ENCODE measurements at places on chromosomes 2 and 18.
A peak's percentile ranks its signal among the peaks of the same experiment; 100 is the strongest.

DNA sequence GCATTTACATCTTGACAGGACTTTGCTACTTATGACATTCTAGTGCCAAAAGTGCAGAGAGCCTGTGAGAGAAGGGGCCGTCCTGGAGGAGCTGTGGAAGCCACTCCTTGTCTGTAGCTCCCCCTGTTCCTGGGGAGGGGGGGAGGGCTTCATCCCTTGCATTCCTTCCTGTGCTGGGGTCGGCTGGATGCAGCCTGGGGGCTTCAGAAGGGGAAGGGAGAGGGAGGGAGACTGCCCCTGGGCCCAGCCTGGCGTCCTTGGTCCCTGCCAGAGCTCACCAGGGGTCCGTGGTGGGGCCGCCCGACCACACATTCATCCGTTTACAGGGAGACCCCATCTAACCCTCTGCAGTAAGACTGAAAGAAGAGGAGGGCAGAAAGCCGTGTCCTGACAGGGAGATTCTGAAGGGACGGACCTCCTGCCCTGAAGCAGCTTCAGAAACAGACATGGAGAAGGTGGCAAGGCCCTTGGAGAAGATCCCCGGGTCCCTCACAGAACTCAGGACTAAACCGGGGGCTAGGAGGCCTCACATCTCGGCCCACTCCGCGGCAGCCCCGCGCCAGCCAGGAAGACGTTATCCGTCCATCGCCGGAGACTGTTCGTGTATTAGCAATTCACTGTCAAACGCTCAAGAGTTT is 258.3 kb upstream of the SALL3 start:
- peak; percentile 54 for DNase-seq

- no peak for DNase-seq
These were observed 284.6 kb upstream of the CCDC68 start for GRCh38 chr18:55243857-55244256.

GRCh38 chr2:132449868-132450267 is 33.3 kb downstream of the GPR39 start:
- DNase-seq: no peak

- DNase-seq: no peak
These were observed 4.5 kb downstream of the TWIST2 start for GRCh38 chr2:238852206-238852869.

GRCh38 chr2:15872854-15873253 is 67.5 kb upstream of the MYCN start:
- no peak for DNase-seq

- DNase-seq: no peak
These were observed 303.1 kb downstream of the GPD2 start for GRCh38 chr2:156739301-156739700.

- no peak for DNase-seq
These were observed 21.2 kb upstream of the ZDBF2 start for GRCh38 chr2:206253125-206253776.

GRCh38 chr2:10407841-10408648 is 40.1 kb downstream of the ODC1 start:
- DNase-seq: no peak

Data from left forelimb (tissue), 1 donor.